ENCODE measurements at places on chromosomes 4 and X.

GRCh38 chrX:41449131-41449530, 2.0 kb downstream of the NYX start:
- DNase-seq, result no peak

DNA sequence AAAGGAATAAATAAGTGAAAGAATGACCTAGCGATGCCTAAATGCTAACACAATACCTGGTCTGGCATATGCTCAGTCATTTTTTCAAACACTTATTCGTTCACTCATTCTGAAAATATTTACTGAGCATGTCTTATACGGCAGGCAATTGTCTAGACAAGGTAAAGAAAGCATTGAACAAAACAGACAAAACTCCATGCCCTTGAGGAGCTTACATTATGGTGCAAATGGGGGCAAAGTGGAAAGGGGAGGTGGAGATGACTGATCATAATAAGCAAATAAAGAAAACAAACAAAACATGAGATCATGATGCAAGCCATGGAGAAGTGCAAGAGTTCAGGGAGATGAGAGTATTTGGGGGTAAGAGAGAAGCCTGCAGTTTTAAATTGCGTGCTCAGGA, 334.6 kb upstream of the PPARGC1A start:
- no peak for DNase-seq

DNA sequence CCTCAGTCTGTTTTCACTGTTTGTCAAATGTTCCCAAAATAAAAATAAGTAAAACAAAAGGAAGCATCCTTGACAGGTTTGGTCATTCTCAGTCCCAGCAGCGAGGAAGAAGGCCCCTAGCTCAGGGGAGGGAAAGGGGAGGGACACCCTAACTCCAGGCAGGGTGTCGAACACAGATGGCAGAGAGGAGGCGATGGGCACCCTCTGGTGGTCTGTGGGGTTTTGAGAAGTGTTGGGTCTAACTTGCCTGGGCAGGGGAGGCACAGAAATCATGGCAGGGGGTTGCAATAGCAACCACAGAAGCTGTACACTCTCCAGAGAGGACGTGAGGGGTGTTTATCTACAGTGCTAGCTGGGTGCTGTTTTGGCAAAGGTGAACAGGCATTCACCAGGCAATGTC, 229.8 kb upstream of the SFRP2 start:
- no peak for DNase-seq

DNA sequence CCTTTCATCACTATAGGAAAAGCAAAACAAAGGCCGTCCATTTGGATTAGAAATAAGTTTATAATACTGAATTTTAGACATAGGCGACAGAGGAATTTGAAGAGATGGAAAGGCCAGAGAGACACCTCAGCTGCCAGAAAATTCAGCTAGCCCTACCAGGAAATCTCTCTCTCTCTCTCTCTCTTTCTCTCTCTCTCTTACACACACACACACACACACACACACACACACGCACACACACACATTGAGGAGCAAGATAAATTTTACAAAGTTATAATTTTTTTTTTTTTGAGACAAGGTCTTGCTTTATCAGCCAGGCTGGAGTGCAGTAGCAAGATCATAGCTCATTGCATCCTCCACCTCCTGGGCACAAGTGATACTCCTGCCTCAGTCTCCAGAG, 1.4 kb downstream of the XK start:
- DNase-seq, result no peak

DNA sequence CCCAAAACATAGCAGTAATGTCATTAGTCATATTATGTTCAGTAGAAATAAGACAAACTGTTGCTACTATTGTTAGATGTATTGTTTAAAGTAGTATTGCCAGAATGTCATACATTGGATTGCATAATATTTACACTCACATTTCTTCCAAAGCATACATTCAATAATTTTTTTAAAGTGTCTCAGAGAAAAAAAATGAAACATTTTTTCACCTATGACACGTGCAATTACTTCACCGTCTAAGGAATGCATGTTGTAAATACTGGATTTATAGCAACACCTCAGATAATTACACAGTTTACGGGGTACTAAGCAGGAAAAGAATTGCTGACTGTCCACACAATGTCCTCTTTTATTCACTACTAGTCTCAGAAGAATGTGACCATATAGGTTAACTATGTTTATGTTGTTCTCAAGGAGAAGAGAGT, 162.1 kb downstream of the PCDH18 start:
- no peak for DNase-seq

All from NCI-H187 treated with DMSO at 0.1 percent for 48 hours (cell line).